Activated CD4-positive, alpha-beta T cell treated with anti-CD3 and anti-CD28 coated beads, Interleukin-2, amount 50 U/mL, for 16 hours (primary cell): ENCODE measurements at places on chromosomes 4 and X.

DNA sequence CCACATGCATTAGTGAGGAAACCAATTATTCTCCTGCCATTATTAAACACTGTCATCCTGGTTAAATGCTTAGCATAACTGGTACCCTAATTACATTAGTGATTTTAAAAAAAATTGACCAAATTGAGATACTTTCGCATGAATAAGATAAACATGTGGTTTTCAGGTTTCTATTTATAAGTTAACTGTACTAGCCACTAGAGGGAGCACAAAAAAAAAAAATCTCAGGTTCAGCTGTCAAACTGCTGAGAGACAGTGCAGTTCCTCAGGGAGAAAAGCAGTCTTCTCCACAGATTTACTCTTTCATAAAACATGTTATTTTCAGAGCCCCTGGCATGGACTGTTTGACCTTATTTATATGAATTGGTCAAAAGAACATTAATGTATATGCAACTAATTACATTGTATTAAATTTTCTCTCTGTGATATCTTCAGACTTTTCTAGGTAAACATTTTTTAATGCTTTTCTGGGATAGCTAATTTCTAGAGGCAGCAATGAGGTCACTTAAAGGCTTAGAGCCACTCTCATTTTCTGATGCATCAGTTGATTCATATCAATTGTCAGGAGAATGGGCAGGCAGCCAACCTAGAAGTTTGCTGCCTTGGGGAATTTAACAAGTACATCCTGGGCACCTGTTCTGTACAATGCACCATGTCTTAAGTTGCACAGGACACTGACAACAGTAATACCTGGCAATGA is 167.5 kb downstream of the CDS1 start:
- DNase-seq, result no peak

GRCh38 chr4:76308548-76308947 is 2.0 kb downstream of the STBD1 start:
- DNase-seq, result no peak

DNA sequence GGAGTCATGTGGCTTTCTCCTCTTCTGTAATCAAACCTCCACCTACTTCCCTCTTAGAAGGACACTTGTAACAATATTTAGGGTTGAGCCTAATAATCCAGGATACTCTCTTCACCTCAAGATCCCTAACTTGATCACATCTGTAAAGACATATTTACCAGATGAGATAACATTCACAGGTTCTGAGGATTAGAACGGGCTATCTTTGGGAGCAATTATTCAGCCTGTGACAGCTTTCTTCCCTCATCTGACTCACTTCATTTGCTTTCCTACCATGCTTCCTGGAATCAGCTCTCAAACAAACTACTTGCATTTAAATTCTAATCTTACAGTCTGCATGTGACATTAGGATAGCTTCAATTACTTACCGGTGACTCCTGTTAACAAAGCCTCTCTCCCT is 133.5 kb upstream of the NDST3 start:
- DNase-seq, result no peak

DNA sequence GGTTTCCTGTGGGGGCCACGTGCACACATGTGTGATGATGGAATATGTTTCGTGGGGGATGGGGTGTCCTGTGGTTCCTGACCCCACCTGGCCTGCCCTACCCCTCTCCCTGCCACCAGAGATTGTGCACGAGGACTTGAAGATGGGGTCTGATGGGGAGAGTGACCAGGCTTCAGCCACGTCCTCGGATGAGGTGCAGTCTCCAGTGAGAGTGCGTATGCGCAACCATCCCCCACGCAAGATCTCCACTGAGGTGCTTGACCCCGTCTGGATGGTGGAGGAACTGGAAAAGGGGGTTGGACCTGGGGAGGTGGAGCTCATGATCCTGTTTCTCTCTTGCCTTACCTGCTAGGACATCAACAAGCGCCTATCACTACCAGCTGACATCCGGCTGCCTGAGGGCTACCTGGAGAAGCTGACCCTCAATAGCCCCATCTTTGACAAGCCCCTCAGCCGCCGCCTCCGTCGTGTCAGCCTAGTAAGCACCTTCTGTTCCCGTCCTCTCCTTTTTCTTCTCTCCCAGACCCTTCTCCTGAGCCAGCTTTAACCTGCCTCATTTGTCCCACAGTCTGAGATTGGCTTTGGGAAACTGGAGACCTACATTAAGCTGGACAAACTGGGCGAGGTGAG is 5.9 kb downstream of the CDK16 start:
- no peak for DNase-seq

GRCh38 chr4:87209182-87209581 is 11.2 kb downstream of the KLHL8 start:
- no peak for DNase-seq

GRCh38 chr4:150231107-150231770 is 153.0 kb downstream of the DCLK2 start:
- DNase-seq, result no peak

DNA sequence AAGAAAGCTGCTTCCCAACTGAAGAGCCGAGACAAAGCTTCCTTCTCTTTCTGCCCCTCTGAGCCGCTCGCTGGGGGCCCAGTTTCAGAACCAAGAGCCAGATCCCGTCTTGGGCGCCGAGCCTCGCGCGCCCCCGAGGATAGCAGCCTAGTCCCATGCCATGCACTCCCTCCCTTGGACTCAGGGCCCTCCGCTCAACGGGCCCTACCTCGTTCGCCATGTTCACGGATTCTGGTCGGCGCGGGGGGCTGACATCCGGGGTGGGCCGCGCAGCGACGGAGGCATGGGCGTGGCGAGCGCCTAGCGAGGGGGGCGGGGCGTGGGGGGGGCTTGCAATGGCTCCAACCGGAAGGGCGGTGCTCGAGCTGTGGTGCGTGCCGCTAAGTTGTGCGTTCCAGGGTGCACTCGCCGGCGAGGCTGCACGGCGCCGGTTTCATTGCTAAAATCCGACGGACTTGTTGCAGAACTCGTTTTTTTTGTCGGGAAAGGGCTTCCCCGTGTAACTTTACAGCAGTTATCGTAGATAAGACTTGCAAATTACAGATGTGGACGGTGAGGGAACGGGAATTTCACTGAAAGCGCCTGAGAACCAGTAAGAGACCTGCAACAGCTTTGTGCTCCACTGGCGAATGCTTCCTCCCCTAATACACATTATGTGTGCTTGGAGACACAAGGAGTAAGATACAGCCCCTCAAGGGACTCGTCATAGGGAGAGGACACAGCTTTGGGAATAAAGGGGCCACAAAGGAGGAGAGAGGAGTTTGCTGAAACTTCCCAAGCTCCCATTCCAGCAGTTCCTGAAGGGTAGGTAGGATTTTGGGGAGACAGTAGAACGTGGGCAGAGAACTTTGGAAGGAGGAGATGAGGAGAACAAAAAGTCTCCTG is at the start of gene ADH5:
ADH5 (minus strand) TSS at position 308 of the 885 bp plus-strand sequence; CDS start at position 220, 88 bp downstream.
- DNase-seq, result peak; percentile 93

DNA sequence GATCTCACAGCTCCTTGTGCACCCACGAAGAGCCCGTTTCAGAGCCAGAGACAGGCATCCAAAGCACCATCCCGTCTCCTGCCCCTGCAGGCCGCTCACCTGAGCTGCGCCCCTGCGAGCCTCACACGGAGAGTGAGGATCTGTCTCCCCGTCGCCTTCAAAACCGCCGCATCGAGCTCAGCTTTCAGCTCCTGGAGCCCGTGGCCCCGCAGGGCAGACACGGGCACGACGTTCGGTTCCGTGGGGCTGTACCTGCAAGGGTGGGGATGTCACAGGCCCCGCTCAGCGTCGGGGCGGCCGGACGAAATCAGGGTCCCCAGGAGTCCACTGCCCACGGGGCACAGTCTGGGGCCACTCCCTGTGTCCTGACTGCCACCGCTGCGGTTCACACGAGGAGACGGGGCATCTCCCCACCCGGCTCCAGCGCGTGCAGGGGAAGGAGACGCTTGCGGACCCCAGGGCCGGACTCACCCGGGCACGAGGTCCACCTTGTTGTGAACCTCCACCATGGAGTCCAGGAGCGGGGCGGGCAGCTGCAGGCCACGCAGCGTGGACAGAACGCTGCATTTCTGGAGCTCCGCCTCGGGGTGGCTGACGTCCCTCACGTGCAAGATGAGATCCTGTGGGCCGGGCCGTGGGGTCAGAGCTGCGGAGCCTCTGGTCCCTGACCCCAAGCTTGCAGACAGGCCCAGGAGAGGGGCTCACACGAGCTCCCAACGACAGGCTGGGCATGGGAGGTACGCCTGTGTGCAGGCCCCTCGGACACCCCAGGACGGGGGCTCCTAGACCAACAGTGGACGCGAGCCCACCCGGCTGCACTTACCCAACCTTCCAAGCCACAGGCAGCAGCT is 11.1 kb downstream of the GTPBP6 start:
- DNase-seq, result no peak

- peak; percentile 51 for DNase-seq
Measured at GRCh38 chr4:113952452-113953029, 26.9 kb downstream of the ARSJ start.

DNA sequence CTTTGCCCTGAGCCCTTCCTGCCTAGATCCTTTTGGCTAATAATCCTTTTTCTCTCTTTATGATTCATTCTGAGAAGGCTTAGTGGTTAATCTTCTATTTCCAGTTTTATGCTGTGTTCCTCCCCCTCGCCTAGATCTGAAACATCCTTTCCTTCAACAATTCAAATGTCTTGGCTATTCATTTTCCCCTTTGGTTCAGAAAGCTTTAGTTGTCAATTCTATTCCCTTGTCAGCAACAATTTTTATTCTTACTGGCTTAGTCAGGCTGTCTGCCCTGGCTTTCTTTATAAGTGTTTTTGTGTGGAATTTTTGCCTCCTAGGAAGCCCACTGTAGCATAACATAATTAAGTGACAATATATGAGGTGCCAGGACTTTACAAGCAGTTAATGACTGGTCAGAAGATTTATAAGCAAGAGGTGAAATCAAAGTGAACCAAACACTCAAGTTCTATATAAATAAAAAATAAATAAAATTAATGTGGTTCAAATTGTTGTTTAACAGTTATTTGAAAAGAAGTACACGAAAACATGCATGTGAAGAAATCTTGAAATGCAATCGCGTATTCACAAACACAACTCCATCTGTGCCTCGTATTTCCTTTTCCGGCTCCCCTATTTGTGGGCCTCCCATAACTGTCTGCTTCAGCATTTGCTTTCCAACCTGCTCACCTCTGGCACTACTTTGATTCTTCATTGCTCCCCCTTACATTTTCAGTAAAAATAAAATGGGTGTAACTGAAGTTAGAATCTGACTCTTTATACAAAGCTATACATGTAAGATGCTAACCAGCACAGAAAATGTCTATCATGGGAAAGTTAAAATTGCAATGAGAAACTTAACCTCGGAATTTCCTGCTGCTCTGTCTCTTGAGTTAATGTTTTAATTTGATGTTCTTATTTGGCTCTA is 235.4 kb downstream of the SPRY1 start:
- DNase-seq, result no peak

GRCh38 chr4:5863461-5864113 is 29.3 kb downstream of the CRMP1 start:
- peak; percentile 89 for DNase-seq

GRCh38 chrX:154046940-154047610 is 27.4 kb upstream of the IRAK1 start:
- DNase-seq, result no peak

DNA sequence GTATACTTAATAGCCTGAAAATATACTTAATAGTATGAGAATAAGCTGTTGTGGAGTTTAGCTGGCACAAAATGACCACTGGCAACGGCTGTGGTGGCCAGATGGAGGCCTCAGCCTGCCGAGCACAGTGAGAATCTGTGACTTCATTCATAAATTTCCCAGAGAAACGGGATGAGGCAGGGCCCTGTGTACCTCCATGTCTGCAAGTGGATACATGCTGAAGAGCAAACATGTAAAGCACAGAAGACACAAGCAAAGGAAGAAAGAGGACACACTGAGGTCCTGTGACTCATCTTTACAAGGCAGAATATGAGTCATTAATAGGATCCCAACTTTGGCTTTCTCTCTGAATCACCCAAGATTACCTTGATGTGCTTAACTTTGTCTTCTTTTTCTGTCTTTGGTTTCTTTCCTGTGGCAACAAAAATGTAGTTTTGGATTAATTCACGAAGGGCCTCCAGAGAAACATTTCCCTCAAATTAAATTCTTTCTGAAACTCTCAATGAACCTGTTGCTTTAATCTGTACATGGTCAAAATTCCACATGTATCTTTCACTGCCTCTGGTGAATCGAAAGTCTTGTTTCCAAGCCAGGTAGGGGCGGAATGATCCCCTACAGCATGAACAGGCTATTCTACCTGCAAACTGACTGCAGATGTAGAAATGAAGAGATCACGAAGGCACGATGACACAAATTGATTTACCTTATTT is 56.4 kb downstream of the IRF2 start:
- DNase-seq, result peak; percentile 87

- DNase-seq, result no peak
Measured at GRCh38 chrX:40084471-40085101, 13.2 kb downstream of the BCOR start.

DNA sequence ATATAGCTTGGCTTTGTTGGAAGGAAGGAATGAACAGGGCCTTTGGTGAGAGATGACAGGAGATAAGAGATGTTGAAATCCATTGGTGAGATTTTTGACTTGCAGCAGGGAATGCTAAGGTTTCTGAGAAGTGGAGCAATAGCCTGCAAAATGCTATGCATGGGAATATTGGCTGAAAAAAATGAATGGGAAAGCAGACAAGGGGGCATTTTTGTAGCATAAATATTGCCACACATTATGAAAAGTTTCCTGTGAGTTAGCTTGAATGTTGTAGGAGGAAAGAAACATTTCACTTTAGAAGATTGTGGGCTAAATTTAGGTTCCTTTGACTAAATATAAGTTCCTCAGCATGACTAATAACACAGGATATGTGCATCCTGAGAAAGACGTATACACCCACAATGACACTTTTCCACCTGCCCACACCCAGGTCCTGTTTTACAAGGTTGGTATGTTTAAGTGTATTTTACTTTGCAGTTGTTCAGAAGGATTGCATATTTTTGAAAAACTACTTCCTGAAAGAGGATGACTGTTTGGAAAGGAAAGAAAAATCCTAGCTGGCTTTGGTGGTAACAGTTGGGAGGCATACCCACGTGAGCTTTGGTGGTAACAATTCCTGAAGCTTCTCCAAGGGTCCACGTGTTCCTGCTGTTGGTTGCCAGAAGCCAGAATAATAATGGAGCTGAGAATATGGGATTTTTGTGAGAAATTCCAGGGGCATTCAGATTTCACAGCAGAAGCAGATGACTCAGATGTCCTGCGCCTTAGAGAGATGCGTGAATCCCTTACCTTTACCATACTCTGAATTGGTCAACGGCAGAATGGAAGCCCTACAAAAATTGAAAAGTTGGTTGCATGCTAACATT is 28.5 kb downstream of the PHEX start:
- peak; percentile 54 for DNase-seq
